ENCODE measurements at places on chromosomes 1 and 21. TPM values are rescaled to one million over a fixed set of nuclear protein-coding genes. Genes with fewer than 3 reads are reported as not detected.
A peak's percentile ranks its signal among the peaks of the same experiment; 100 is the strongest.

DNA sequence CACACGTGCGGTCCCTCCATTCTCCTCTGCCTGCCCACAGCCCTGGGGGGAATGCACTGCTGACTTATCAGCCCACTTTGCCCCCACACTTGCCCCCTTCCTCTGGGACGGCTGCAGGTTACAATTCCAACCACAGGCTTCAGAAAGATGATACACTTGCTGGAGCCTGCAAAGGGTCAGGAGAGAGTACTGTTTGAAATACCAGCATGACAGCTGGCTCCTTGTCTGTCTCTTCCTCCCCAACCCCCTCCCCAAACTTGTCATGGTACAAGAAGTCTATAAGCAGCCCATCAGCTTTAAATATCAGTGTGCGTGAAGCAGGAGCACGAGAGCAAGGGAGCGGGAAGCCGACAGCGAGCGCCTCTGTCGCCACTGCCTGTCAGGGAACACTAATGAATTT lies 62.4 kb downstream of the ERI3 start:
- no peak for DNase-seq

- peak; percentile 74 for DNase-seq
Measured at GRCh38 chr1:31714442-31715086, 10.7 kb upstream of the COL16A1 start.

Gene TOR1AIP1
- 20.9 TPM for total RNA-seq

Gene ZNF670
- 3.7 TPM for total RNA-seq

Gene SH3BGRL3
- 7.4 TPM for total RNA-seq

DNA sequence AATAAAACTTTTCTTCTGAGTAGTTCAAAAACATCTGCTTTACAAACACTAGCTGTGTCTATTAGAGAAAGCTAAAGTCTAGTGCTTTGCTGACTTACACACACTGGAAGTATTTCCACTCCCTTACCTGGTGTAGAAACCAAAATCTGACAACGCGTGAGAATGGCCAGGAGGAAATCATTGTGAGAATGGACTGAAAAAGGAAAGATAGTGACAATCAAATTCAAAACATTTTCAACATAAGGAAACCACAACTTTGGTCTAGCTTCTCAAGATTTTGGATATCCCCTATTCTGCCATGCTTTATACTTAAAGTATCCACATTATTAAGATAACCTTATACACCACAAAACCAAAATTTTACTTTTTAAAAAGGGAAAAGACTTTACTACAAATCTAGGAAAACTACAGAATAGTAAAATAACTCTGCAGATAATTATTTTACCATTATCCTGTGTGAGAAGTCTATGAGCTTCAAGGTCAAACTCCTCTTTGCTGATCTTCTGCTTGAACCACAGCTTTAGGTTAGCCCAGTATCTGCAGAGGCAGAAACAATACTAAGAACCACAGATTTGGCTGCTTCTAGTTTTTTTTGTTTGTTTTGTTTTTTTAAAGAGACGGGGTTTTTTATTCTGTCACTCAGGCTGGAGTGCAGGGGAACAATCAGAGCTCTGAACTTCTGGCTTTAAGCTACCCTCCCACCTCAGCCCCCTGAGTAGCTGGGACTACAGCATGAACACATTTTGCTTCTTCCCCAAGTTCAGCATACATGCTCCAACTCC lies 6.6 kb downstream of the TADA1 start:
- no peak for DNase-seq

Gene JMJD4
- total RNA-seq: 45.4 TPM

Gene HPCA
- total RNA-seq: not detected

Gene KTI12
- 23.1 TPM for total RNA-seq

Gene LIN28A
- total RNA-seq: not detected

DNA sequence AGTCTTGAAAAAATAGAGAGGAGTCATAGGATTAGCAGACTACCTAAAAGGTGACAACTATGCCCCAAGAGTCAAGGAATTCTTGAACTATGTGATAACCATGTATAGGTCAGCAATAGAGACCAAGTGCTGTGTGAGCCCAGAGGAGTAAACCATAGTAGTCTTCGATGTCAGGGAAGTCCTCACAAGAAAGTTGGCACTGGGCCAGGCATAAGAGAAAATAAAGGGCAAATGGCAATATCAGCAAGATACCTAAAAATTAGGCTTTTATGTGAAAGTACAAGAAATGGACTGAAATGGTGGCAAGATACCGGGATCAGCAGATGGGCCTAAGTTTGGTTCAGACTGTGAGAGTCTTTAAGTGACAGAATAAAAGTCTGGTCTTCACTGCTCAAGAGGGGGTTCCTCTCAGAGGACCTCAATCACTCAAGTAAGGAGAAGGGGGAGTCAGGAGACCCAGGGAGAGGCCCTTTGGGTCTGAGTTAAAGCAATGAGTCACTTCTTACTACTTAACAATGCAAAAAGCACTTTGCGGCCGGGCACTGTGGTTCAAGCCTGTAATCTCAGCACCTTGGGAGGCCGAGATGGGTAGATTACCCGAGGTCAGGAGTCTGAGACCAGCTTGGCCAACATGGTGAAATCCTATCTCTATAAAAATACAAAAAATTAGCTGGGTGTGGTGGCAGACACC lies 95.0 kb downstream of the TEX35 start:
- no peak for DNase-seq

DNA sequence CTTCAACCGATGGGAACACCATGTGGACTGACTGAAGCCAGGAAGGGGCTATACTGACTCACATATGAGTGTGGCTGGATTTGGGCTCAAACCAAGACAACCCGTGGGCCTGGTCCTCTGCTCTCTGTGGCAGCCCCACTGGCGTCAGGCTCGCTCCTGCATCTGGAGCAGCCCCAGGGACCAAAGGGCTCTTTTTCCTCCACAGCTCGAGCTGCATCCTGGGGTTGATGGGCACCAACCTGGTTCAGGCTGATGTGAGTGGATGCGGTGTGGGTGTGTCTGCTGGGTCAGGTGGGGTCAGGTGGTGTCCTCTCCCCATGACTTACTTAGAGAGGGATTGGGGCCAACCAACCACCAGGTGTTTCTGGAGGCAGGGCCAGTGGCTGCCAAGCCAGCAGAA lies 303.0 kb upstream of the AJAP1 start:
- no peak for DNase-seq

GRCh38 chr1:235018161-235018560 lies 110.5 kb downstream of the TOMM20 start:
- DNase-seq: peak; percentile 31

DNA sequence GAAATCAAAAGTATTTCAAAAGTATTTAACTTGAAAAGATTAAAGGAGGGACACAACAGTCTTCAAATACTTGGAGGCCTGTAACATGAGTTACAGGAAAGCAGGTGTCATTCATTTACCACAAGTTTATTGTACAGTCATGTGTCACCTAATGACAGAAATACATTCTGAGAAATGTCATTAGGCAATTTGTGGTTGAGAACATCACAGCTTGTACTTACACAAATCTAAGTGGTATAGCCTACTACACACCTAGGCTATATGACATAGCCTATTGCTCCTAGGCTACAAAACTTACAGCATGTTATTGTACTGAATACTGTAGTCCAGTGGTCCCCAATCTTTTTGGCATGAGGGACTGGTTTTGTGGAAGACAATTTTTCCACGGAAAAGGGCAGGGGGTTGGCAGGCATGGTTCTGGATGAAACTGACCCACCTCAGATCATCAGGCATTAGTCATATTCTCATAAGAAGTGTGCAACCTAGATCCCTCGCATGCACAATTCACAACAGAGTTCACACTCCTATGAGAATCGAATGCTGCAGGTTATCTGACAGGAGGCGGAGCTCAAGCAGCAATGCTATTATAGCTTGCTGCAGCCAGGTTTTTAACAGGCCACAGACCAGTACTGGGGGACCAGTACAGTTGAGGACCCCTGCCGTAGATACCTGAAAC lies 25.0 kb upstream of the PHTF1 start:
- no peak for DNase-seq

Gene PLCH2
- 0.74 TPM for total RNA-seq

Gene FCRL6
- total RNA-seq: not detected

Gene PIK3C2B
- 4.8 TPM for total RNA-seq

GRCh38 chr1:198678901-198679329 lies 40.1 kb downstream of the PTPRC start:
- DNase-seq: no peak

GRCh38 chr1:22761101-22761500 lies 50.5 kb downstream of the EPHB2 start:
- DNase-seq: no peak

Gene KPRP
- not detected for total RNA-seq

DNA sequence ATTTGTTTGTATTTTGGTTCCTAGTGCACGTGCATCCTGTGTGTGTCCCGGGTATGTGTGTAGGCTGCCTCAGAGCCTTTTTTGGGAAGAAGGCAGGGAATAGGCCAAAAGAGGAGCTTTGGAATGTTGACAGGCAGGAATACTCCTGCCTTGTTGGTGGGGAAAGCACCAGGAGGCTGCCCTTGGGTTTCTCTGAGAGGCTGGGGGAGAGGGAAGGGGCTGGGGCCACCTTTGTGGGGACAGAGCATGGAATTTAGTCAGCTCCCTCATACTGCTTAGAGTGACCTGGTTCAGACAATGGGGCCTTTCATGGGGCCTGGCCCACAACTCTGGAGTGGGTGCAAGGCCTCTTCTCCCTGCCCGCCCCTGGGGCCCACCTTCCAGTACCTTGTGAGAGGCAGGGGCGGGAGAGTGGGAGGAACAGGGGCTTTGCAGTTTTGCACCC lies 31.3 kb downstream of the ACOT11 start:
- no peak for DNase-seq

- DNase-seq: no peak
Measured at GRCh38 chr1:97824624-97825023, 96.2 kb downstream of the DPYD start.

Gene TBX19
- 2.9 TPM for total RNA-seq

DNA sequence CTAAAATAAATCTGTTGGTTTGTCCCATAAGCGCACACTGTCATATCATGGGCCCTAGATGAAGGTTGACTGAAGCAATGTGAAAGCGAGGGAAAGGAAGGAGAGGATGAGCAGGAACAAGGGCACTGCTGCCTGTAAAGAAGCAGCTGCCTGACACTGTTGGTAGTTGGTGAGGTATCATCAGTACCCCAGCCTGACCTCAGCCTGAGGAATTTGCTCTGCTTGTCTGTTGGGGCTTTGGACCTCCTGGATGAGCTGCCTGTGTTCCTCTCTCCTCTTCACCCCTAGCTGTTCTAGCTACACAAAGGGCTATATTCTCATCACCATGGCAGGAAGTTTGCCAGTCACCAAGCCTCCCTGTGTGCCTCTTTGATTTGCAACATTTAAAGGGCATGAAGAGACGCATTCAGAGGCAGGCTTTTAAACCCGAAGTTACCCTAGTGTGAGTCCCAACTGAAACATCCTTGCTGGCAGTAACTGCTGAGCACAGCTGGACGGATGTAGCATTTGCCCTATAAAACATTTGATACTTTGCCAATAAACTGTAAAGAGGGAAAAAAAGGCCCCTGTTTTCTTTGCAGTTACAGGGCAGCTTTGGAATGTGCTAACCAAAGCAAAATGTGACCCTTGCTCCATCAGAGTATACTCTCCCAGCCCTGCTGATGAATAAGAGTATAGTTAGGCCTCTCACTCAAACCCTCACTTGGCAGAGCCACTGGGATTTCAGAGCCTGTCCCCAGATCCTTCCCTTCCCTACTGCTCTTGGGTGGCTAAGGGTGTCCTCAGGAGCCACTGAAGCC lies 22.2 kb upstream of the SPATA6 start:
- peak; percentile 43 for DNase-seq

DNA sequence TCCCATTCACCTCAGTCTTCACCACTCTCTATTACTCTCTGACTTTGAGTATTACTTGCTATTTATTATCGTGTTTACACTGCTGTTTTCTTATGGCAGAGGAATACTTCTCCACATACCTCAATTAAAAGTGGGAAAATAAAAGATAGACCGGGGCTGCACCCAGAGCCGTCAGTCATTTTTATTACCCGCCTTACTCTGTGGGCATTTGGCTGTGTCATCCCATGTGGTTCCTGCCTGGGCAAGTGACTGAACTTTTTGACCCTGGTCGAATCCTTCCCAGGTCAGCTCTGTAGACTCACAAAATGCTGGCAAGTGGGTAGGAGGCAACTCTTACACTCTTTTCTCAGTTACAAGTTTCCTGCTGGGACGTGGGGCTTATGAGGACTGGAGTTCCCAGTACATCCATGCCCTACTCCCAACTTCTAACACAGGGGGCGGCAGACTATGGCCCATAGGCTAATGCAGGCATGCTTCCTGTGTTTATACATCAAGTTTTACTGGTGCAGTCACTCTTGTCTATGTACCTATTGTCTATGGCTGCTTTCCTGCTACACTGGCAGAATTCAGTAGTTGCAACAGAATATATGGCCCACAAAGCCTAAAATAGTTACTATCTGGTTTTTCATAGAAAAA lies 69.5 kb upstream of the KCND3 start:
- no peak for DNase-seq

DNA sequence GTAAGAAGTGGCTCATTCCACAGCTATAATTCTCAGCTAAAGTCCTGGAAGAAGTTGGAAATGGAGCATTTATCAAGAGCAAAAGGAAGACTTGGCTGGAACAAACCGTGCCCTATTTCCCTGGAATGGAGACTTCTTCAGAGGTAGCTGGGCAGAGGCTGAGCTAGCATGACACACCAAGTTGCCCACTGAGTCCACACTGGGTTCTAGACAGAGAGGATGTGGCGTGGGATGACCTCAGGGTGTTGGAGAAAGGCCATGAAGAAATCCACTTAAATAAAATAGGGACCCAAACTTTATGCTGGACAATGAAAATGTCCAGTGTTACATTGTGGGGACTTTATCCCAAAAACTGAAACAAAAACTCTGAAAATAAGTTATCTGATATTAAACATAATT lies 116.2 kb downstream of the KCNJ6 start:
- DNase-seq: no peak

Gene EXO5
- total RNA-seq: 5.2 TPM

Gene UBE2U
- not detected for total RNA-seq

GRCh38 chr21:44739316-44739715 lies 27.9 kb upstream of the TSPEAR start:
- DNase-seq: no peak

DNA sequence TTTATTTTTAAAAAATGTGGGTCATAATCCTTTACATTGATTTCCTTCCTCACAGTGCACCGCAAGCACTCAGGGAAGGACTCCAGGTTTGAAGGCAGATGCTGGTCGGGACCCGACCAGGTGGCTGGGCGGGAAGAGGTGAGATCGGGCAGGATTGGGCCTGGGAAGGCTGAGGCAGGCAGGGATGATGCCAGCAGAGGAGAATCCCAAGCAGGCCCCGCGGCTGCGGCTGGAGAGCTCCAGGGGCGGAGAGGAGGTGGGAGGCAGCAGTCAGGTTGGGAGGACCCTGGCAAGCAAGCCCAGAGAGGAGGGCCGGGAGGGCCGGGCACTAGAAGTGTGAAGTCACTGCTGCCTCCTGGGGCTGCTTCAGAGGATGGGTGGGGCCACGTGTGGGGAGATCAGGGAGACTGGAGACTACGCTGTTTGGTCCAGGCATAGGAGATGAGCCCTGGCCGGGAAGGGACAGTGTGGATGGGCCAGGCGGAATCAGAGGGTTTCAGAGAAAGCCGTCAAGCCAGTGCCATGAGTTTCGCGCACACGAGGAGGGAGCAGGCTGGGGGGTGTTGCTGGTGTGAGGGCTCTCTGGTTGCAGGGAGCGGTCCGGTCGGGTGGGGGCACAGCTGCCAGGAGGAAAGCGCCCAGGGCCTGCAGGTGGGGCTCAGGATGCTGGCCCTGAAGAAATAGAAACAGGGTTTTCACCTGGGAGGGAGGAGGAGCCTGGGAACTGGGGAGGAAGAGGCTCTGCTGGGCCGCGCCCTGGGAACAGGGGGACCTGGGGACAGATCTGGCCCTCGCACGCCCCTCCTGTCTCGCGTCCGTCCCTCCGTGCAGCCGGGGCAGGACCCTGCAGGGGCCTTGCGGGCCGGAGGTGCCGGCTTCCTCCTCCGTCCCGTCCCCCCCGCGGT lies 888 bp upstream of the COL18A1 start:
- peak; percentile 62 for DNase-seq

Gene LRRC38
- not detected for total RNA-seq

Gene PNRC2
- total RNA-seq: 22.0 TPM

All from Caki2 (cell line).